ENCODE measurements at places on chromosomes 2 and 18. TPM values are rescaled to one million over a fixed set of nuclear protein-coding genes. Genes with fewer than 3 reads are reported as not detected.

DNA sequence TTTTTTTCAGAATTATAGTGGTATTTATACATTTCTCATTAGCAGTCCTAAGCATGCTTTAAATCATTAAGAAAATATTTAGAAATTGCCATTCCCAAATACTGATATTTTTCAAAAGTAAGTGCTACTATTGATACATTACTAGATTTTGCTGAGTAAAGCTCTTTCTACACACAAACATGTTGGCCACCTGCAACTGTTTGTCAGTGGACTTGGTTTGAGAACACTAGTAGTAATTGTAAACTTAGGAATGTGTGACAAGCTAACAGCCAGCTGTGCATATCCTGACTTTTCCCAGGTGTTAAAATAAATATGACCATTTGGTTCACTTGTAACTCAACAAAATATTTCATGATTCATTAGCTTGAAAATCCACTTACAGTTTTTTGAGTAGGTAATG lies 103.1 kb downstream of the MSTN start:
- no peak for DNase-seq
- H3K27ac ChIP-seq, result no peak overlapping the region
- no peaks in the 10 kb centered on the region for H3K27me3 ChIP-seq

DNA sequence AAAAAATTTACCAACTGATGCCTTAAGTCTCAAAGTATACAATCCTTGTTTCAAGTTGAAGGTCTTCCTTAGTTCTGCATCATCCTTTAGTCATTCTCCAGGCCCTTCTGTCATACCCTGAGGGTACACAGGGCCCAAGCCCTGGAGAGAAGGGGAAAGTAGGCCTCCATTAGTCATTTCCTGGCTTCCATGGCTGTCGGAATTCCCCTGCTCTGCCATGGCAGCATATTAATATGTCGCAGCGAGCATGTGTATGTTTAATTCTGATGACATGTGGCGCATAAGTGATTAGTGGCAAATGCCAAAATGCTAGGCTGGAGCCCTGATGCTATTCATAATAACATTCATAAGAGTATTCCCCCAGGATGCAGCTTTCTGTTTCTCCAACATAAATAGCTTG lies 22.1 kb downstream of the GPR39 start:
- H3K27ac ChIP-seq, result no peak overlapping the region
- peaks cover 18% of the 10 kb centered on the region for H3K4me1 ChIP-seq
- H3K27me3 ChIP-seq, result no peaks in the 10 kb centered on the region

DNA sequence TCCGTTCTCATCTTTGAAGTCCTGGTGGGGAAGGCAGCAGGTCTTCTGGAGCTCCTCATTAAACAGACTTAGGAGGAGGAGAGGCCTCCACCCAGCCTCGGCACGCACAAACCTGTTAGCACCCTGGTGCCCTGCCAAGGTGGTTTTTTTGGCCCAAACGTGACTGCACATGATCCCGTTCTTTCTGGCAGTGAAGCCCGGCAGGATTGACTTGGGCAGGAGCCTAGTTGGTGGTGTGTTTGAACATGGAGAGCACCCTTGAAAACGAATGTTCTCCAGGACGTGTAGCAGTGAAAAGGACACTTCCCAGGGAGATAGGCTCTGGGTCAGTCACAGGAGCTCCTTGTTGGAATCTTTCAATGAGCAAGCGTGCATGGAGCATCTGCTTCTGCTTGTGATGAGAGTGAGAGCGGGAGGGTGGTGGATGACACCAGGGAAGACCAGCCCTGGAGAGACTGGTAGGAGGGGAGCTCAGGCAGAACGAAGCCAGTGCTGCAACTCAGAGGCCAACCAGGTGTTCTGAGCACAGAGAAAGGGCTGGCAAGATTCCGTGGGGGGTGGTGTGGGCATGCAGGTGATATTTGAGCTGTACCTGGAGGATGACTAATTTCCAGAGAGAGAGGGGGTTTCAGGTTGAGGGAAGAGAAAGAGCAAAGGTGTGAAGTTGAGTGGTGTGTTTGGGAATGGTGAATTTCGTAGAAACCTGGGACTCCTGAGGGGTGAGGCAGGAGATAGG lies 73.8 kb downstream of the TANC1 start:
- H3K27ac ChIP-seq, result no peak overlapping the region
- H3K27me3 ChIP-seq, result no peaks in the 10 kb centered on the region
- H3K36me3 ChIP-seq, result peaks cover 10% of the 10 kb centered on the region
- H3K4me3 ChIP-seq, result no peak overlapping the region

Gene SERPINB11
- total RNA-seq, result not detected

Gene NOSTRIN
- total RNA-seq, result 69.6 TPM

Gene UGT1A3
- total RNA-seq, result not detected

GRCh38 chr2:54196646-54197045 lies 59.4 kb downstream of the TSPYL6 start:
- H3K27ac ChIP-seq, result no peak overlapping the region
- no peaks in the 10 kb centered on the region for H3K36me3 ChIP-seq
- no peak overlapping the region for H3K4me3 ChIP-seq
- DNase-seq, result no peak
- H3K27me3 ChIP-seq, result no peaks in the 10 kb centered on the region

DNA sequence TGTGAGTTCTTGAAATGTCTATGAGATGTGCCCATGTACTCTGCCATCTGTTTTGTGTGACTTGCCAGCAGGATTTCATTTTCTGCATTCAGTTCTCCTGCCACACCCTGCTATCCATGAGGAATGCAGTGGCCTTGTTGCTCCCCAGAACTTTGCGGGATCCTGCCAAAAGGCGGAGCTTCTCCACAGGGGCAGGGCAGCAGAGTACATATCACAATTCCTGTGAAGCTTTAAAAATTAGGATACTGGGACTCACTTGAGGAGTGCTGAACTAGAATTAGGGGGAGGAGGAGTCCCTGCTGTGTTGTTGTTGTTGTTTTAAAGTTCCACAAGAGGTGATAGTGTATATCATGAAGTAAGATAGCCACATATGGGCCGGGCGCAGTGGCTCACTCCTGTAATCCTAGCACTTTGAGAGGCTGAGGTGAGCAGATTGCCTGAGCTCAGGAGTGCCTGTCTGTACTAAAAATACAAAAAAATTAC lies 76.4 kb downstream of the TANC1 start:
- no peak for DNase-seq
- no peak overlapping the region for H3K4me3 ChIP-seq
- no peak overlapping the region for H3K27ac ChIP-seq
- peaks cover 19% of the 10 kb centered on the region for H3K4me1 ChIP-seq
- peaks cover 6% of the 10 kb centered on the region for H3K36me3 ChIP-seq

GRCh38 chr2:20381457-20381856 lies 30.8 kb upstream of the PUM2 start:
- peak overlapping the region; percentile 42 for H3K27ac ChIP-seq
- no peaks in the 10 kb centered on the region for H3K27me3 ChIP-seq
- peak; percentile 28 for DNase-seq
- H3K36me3 ChIP-seq, result no peaks in the 10 kb centered on the region
- H3K4me3 ChIP-seq, result no peak overlapping the region
- no peaks in the 10 kb centered on the region for H3K4me1 ChIP-seq

DNA sequence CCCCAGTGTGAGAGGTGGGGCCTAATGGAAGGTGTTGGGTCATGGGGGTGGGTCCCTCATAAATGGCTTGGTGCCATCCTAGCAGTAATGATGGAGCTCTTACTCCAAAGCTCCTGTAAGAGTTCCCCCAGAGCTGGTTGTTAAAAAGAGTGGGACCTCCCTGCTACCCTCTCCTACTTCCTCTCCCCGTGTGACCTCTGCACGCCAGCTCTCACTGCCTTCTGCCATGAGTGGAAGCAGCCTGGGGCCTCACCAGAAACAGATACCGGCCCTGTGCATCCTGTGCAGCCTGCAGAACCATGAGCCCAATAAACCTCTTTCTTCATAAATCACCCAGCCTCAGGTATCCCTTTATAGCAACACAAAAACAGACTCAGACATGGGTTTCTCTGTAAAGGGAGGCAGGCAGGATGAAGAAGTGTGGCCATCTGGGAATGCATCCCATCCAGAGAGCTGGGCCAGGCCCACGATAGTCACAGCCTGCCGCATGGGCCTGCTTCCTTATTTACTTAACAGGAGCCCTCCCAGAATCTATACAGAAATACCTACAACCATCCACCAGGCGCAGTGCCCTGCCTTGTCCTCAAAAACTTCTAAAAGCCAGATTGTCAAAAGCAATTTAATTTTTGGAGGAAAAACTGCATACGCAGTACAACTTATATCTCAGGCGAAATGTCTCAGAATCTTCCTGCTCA lies 7.5 kb downstream of the PRLH start:
- no peak for DNase-seq
- H3K27me3 ChIP-seq, result no peaks in the 10 kb centered on the region
- peaks cover 21% of the 10 kb centered on the region for H3K4me1 ChIP-seq
- H3K27ac ChIP-seq, result no peak overlapping the region
- H3K4me3 ChIP-seq, result no peak overlapping the region

Gene MFSD2B
- total RNA-seq, result not detected

Gene DNAH7
- total RNA-seq, result 48.1 TPM
